ENCODE measurements at places on chromosomes 3 and 15.

DNA sequence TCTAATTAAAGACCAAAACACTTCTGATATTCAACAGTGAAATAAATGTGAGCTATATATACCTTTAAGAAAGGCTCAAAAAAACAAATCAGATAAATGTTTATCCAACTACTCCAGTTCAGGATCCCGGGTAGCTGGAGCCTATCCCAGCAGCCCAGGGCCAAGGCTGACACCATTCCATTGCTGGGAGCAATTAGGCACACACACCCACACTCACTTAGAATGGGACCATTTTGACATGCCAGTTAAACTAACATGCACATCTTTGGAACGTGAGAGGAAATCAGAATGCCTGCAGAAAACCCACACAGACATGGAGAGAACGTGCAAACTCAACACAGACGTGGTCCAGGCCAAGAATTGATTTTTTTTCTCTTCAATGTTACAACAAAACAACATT lies 30.0 kb upstream of the PLSCR4 start:
- DNase-seq = no peak

- DNase-seq = no peak
Measured at GRCh38 chr3:184238246-184238818, 8.9 kb downstream of the VWA5B2 start.

DNA sequence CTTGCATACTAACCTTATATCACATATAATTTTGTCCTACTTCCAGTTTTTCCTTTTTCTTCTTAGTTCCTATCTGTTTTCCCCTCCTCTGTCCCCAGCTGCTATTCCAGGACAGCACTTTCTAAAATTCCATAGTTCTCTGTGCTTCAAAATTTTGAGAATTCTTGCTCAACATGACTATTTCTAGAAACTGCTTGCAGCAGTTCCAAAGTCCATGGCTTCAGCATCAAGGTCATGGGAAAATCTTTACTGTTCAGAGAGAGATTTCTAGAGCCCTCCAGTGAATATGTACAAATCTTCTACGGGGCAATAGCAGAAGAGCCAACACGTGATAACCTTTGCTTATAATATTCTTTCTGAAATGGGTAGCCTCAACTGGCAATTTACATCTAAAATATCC lies 76.1 kb upstream of the PHLDB2 start:
- no peak for DNase-seq

GRCh38 chr3:17629400-17629799 lies 113.0 kb downstream of the TBC1D5 start:
- DNase-seq = no peak

DNA sequence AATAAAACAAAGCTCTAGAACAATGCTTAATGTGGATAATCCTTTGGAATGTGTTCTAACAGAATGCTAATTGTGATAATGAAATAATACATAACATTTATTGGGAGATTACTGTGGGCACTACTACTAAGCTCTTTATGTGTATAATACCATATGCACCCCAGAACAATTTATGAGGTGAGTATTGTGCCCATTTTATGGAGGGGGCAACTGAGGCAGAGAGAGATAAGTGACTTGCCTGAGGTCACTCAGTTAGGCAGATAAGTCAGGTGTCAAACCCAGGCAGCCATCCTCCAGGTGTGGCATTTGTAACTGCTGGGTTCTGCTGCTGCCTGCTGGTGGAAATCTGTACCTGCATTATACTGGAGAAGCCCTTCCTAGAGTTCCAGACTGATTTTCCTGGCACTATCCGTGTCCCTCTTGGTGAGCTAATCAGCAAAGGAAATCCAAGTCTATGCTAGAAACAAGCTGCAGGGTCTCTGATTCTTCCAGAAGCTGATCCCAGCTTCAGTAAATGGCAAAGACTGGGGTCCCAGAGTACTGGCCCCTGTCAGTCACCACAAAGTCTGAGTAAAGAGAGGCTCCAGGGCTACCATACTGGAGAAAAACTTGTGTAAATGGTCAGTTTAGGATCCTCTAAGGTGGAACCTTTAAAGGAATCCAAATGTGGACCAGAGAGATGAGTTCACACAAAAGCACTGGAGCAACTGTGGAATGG lies 22.6 kb upstream of the RBP1 start:
- DNase-seq = no peak

DNA sequence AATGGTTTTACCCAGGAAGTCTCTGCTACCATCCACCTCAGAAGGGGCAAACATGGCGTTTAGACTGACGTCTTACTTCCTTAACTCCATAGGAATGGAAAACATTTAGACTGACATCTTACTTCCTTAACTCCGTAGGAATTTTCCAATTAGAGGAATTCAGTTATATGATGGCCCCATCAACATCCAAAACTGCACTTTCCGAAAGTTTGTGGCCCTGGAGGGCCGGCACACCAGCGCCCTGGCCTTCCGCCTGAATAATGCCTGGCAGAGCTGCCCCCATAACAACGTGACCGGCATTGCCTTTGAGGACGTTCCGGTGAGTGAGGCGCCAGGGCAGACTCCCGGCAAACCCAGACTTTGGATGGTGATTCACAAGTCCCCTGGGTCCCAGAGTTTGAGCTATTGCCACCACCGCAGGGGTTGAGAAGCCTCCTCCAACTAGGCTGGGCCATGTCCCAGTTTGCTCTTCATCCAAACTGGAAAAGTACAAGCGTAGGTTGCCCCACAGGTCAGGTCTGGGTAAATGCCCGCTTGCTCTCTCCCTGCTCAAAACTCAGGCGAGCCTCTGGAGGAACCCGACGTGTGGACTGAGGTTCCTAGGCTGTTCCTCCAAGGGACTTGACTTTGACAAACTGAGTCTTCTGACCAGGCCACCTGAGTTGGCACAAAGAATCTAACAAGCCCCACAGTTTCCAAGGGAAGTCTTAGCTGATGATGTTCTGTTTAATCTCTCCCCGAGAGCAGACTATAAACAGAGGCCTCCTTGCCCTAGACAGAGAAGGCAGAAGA lies 57.7 kb downstream of the MESD start:
- no peak for DNase-seq

DNA sequence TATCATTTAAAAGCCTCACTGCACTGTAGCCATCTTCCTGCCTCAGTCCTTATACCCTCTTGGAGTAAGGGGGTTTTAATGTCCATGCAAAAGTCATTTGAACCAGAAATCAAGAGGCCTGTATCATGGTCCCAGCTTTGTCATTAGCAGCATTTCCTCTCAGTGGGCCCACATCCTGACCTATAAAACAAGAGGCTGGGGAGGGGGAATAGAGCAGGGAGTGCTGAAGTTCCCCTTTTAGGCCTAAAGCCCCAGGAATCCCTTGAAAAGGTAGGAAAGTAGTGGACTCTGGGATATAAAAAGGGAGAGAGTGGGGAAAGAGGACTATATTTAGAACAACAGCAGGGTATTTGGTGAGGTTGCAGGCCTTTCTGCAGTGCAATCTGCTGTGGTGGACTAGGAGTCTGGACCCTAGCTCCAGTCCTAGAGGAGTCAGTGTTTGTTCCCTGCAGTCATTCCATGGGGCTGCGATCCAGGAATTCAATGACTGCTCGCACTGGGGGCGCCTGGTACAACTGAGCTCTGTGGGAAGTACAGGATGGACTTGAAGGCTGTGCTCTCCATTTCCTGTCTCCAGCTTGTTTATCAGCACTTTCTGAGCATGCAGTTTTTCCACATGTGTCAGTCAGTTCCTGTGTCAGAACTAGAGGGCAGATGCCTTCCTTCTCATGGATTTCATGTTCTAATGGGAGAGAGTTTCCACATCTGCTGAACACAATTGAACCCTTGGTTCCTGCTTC lies 46.8 kb downstream of the PDHB start:
- DNase-seq = no peak

DNA sequence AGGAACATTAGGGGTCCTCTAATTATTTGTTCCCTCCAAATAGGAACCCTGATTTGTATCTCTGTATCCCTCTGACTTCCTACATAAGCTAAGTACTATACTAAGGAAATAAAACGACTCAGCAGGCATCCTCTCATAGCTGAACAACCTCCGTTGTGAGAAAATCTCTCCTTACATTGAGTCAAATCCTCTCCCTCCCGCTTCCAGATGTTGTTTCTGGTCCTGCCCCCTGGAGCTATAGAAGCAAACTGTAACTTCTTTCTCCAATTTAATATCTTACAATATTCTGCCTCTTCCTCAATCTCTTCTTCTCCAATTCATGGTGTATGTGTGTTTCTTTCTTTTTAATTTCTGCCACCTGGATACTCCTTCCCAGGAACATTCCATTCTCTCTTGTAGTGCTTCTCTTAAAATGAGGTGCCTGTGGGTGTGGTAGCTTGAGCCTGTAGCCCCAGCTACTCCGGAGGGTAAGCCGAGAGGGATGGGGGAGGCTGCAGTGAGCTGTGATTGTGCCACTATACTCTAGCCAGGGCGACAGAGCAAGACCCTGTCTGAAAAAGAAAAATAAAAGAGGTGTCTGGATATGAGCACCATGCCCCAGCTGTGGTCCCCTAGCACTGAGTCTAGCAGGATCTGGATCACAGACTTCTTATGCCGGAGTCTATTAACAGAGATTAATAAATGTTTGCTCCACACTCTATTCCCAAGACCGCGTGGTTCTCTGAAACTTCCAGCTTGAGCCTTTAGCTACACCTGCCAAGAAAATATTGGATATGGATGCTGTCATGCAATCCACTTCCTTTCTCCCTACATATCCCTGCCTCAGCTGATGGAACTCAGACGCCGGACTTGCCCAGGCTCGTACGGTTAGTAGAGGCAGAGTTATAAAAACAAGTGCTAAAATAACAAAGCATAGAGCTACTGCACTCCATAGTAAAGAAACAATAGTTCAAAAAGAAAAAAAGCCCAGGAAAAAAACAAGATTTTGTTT lies 42.9 kb upstream of the NEO1 start:
- no peak for DNase-seq

DNA sequence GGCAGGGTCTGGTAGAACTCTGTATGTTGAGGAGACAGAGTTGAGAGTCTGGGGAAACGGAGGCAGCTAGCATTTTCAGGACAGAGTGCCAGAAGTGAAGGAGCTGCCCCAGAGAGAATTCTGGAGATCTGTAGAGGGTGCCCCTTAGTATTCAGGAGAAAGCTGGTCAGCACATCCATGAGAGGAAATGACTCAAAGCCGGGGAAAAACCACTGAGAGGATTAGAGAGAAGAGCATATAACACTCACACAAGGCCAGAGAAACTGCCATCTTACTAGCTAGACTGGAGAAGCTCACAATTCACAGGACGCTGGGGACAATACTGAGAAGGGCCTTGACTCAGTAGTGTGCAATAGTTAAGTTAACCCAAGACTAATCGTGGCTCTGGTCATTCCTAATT lies 75.7 kb upstream of the DPPA4 start:
- DNase-seq = no peak

DNA sequence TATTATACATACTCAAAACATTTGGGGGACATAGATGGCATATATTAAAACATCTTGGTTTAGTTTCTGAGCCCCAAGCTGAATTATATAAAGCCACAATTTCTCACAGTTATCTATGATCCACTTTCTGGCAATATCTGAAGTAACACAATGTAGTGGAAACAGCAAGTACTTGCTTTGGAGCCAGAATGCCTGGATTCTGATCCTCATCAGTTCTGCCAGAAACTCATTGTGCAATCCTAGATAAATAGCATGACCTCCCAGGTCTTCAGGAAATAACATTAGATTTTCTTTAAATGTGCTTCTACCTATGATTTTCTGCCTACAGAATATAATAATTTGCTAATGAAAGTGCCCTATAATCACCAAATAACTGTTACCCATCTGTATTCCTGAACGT lies 544.9 kb downstream of the NAALADL2 start:
- no peak for DNase-seq

GRCh38 chr3:99925584-99926230 lies 108.0 kb downstream of the CMSS1 start:
- no peak for DNase-seq

- peak; percentile 55 for DNase-seq
Measured at GRCh38 chr15:73908030-73908821, 18.0 kb upstream of the LOXL1 start.

DNA sequence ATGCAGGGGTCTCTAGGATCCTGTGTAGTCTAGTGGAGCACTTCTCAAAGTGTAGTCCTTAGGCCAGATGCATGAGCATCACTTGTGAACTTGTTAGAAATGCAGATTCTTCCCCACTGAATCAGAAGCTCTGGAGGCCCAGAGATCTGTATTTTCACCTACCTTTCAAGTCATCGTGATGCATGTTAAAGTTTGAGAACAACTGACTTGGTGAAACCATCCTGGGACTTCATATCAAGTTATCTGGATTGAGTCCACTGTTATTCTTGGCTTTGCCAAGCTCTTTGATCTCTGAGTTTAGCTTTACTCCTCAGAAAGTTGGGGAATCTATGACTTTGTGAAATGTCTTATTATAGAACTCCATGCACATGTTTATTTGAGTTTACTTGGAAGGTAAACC lies 78.5 kb downstream of the ARNT2 start:
- no peak for DNase-seq

GRCh38 chr3:62184559-62184958 lies 188.8 kb downstream of the FEZF2 start:
- no peak for DNase-seq

GRCh38 chr15:101088271-101088670 lies 163.6 kb downstream of the CHSY1 start:
- DNase-seq = no peak

DNA sequence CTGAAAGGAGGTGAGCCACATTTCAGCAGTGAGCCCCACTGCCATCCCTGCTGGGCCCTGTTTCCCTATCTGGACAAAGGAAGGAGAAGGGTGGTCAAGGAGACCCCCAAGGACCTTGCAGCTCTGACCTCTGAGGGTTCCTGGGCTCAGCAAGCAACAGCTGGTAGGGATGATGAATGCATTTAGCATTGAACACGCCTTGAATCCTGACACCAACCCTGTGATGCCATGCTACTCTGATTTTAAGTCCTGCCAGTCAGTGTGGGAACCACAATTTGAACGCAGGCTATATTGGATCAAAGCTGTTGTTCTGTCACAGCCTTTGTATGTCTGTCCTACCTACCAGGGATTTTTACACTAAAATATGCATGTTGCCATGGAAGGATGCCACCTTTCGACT lies 6.5 kb downstream of the MPI start:
- no peak for DNase-seq

DNA sequence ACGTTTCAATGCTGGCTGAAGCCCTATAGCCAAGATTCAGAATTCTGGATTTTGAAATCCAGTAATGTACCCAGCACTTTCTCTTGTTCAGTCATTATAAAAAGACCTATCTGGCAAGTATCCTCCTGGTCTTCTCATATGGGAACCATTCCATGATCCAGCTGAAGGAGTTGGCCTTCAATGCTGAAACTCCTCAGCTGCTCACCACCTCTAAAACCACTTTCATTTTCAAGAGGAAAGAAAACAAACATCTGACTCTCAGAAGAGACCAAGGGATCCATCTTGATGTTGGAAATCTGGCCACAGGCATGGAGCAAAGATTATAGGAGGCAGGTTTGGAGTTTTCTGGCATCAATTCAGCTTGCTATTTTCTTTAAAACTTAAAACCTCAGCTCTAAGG lies 235.4 kb downstream of the FMN1 start:
- DNase-seq = no peak

- no peak for DNase-seq
Measured at GRCh38 chr3:48715174-48715800, 1.7 kb downstream of the IP6K2 start.

Data from activated CD4-positive, CD25-positive, alpha-beta regulatory T cell (primary cell).